ENCODE measurements at places on chromosomes 5 and 9.
A peak's percentile ranks its signal among the peaks of the same experiment; 100 is the strongest.

- DNase-seq = peak; percentile 88
Measured at GRCh38 chr9:108844856-108845255, 10.9 kb downstream of the ACTL7B start.

DNA sequence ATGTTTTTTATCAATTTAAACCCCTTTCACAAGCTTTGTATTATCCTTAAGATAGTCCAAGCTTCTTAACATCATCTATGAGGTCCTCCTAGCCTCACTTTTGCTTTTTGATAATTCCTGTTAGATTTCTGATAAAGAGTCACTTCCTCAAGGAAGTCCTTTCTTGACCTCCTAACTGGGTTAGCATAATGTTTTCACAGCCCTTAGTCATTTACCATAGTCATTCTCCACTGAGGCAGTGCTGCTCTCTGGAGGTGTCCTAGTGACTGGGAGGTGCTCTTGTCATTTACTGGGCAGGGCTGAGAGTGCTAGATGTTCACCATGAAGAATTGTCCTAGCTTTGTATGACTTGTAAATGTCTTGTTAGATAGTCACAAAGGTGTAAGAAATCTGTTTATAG lies 26.4 kb downstream of the TNPO1 start:
- DNase-seq = no peak

DNA sequence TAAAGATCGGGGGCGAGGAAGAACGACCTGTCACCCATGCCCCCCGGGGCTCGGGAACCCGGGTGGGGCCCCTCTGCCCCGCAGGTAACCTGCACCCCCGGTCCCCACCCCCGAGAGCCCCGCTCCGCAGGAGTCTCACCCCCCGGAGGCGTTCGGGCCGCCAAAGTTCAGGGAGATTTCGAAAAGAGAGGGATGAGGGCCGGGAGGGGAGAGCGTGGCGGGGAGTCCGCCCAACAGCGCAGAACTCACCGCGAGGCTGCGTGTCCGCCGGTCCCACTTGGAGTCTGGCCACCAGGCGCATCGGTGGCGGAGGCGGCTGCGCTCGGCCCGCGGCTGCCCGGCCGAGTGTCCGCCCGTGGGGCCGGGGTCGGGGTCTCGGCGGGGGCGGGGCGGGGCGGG lies at the start of gene PHF19:
Gene PHF19, minus strand, starts transcription at position 347 of the 399 bp plus-strand sequence. CDS start 2,447 bp downstream, outside the sequence.
- no peak for DNase-seq

DNA sequence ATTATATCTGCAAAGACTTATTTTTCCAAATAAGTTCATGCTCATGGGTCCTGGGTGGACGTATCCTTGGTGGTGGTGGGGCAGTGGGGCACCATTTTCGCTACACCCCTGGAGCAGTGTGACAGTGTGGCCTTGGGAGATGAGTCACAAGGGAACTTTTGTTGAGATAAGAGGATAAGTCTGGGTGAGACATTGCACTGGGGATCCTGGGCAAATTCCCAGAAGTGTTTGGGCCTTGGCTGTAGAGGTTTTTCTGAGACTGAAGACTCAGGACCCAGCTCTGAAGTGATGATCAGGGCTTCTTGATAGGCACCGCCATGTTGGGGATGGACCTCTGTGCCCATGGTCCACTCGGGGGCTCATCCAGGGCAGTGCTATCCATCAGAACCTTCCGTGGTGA lies 149.4 kb downstream of the MACROH2A1 start:
- DNase-seq = no peak

GRCh38 chr9:21890696-21891095 lies 88.3 kb downstream of the MTAP start:
- DNase-seq = no peak

- DNase-seq = no peak
Measured at GRCh38 chr9:125829743-125830142, 82.6 kb downstream of the PBX3 start.

DNA sequence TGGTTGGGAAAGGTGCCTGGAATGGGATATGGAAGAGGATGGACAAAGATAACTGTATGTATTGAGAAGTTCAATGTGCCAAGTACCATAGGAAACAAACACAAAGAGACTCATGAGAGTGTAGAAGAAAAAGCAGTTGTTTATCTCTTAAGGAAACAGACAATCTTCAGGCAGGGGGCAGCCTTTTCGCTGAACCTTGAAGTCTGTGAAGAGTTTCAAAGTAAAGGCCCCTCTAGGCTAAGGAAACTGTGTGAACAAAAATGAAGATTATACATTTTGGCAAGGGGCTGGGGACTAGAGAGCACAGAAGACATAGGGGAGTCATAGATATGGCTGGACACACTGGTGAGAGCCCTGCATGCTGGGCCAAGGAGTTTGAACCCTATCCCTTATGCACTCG lies 27.5 kb upstream of the FRMPD1 start:
- DNase-seq = no peak

- no peak for DNase-seq
Measured at GRCh38 chr9:109925799-109926198, 145.8 kb downstream of the PALM2AKAP2 start.

- peak; percentile 82 for DNase-seq
Measured at GRCh38 chr5:180860887-180861822, at the start of gene ZFP62. TSS of gene ZFP62 (minus strand) at chr5:180861276. CDS start at chr5:180861219, 57 bp downstream.

GRCh38 chr9:70801181-70801829 lies 320.1 kb downstream of the TRPM3 start:
- no peak for DNase-seq

DNA sequence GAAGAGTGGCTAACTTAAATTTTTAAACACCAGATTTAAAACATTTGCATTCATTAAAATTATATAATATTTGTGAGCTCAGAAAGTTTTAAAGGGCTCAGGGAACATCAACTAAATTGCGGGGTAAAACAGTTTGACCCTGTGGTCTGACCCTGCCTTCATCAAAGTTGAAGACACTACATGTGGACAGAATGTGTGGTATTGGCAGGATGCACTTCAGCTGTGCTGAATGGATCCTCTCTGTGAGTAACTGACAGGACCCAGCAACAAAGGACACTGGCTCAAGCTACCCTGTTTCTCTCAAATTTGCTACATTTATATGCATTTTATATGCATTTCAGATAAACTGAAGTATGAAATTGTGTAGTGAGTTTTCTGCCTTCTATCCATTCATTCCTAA lies 288.5 kb downstream of the ZNF608 start:
- DNase-seq = no peak

DNA sequence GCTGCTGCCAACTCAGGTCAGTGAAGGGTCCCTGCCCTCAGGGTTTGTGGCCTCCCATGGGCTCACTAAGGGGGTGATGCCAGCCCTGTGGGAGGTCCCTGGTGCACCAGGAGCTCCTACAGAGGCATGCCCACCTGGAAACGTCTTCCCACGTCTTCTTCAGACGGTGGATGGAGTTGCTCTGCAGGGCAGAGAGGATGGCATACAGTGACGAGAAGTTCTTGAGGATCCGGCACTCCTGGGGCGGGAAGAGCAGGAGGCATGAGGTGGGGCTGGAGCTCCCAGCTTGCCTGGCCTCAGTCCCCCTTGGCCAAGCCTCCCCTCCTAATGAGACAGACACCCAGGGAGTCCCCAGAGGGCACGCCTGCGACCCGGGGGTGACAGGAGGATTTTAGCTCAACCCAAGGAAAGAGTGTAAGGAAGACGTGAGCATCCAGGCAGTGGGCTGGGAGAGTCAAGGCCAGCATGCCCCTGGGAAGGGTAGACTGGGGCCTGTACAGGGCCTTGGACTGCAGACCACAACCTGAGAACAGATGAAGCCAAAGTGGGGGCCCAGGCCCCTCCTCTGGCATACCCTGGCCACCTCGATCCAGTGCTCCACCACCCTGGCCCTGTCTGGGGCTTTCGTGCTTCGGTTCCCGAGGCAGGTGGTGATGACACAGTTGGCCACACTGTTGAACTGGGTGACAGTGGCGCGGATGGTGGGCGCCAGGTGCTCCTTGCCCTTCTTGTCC lies 14.4 kb downstream of the RALGDS start:
- no peak for DNase-seq

GRCh38 chr9:103364753-103365152 lies 369.6 kb downstream of the CYLC2 start:
- no peak for DNase-seq

DNA sequence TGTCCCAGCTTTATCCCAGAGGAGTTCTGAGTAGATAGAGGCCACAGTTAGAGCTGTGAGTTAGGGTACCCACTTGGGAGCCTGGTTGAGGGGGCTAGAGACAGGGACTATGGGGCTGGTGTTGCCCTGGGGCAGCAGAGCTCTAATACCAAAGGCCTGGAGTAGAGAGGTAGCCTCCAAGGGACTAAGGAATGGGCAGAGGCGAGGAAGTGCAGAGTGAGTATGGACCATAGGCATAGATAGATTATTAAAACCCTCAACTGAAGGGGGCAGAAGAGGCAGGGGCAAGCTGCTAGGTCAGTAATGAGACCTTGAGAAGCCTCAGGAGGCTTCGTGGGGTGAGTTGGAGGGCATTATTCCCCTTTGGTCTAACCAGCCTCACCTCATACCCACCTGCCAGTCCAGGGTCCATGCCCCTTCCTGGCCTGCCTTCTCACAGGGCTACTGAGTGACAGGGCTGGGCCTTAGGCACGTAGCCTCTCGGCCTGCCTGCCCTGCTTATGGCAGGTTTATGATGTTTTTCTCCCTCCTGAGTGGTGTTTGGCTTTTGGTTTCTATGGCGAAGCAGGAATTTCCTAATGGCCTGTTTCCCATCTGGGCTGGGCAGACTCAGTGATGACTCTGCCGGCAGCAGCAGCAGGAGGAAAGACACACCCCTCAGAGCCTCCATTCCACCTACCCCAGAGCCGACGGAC lies 8.0 kb downstream of the PDLIM4 start:
- DNase-seq = no peak

DNA sequence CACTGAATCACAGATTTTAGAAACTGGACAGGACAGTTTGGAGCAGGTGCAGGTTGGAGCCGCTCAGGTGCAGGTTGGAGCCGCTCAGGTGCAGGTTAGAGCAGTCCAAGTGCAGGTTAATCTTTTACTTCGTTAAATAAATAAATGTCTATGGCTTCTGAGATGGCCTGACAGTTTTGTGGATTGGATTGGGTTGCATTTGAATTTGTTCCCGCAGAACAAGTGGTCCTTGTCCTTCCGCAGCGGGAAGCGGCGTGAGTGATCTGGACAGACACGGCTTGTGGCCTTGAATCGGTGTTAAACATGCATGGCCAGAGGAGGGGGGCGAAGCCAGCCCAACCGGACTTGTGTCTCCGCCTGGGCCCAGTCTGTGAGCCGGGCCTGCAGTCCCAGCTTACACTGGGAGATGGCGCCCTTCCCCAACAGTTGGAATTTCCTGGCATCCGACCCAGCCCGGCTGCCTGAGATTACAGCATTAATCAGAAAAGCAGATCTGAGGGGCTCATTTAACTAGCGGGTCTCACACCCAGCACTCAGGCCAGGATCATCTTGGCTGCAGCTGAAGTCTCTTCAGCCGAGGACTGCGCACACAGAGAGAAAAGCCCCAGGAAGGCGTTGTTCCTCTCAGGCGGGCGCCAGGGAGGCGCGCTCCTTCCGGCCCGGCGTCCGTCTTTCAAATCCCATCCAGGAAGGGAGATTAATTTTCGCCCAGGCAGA lies 1.5 kb upstream of the OLFM1 start:
- peak; percentile 22 for DNase-seq

GRCh38 chr9:14092344-14092743 lies 221.6 kb downstream of the NFIB start:
- DNase-seq = no peak

DNA sequence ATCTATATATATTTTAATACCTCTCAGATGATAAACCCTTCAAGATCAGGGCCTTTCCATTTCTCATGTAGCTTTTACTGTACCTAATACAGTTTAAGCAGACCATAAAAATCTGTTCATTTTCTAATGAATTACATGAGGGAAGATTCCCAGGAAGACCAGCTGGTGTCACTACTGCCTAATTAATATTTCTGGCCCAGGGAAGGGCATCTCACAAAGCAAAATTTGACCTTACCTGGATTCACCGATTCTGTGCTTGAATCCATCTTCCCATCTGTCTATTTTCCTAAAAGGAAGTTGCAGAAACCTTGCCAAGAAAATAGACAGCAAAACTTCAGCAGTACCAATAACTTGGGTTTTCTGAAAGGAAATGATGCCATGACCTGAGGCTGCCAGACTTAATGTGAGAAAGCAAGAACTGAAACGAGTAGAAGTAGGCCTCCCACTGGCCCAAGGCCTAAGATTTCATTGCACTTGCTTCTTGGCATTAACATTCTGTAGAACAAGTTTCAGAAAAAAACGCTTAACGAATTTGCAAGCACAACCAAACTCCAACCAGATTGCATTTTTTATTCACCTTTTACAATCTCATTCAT lies 83.0 kb upstream of the GLIS3 start:
- DNase-seq = peak; percentile 26

- DNase-seq = no peak
Measured at GRCh38 chr5:180976518-180976917, 12.1 kb upstream of the BTNL3 start.

DNA sequence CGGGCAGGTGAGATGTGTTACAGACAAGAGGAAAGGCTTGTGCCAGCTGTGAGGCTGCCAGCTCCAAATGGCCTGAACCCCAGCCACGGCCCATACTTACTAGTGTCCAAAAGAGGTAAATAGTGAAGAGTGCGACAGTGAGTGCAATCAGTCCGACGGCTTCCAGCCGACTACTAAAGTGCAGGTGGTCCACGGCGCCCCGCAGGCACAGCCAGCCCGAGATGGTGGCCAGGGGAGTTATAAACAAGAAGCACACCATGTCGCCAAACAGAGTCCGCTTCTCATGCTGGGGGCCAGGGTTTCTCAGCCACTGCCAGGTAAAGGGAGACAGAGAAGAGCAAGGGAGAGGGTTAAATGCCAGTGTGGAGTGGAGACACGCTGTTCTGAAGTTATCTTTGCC lies 101.1 kb downstream of the LMNB1 start:
- no peak for DNase-seq

- no peak for DNase-seq
Measured at GRCh38 chr9:98927724-98928123, 16.0 kb upstream of the COL15A1 start.

- peak; percentile 73 for DNase-seq
Measured at GRCh38 chr5:113875096-113875495, 361.6 kb downstream of the YTHDC2 start.

DNA sequence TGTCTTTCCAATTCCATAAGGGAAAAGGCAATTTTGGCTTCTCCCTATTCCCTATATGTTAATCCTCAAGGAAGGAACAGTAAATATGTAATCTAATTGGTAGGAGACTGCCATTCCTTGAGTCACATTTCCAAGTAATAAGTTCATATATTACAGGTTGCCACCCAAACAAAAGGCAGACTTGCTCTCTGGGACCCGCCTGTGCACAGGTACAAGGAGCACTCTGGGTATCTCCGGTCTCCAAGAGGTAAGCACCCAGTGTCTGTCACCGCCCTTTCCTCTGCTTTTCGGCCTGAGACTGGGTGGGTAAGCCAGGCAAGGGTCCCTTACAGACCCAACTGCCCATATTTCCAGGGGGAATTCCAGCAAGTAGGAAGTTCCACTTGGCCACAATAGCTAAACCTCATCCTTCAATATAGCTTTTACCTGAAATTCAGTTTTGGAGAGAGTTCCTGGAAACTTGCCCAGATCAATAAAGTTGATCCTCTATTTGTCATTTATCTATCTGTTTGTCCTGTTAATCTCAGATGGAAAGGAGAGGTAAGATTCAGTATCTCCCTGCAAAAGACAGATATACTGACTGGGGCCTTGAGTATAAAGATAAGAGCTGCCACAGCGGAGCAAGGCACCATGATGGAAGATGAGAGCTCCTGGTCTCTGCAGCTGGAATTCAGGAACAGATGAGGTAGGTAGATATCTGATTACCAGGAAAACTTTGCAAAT lies 81.8 kb downstream of the SUSD1 start:
- no peak for DNase-seq

All from NCI-H1930 (cell line).